ENCODE measurements at places on chromosomes 2 and 18.

DNA sequence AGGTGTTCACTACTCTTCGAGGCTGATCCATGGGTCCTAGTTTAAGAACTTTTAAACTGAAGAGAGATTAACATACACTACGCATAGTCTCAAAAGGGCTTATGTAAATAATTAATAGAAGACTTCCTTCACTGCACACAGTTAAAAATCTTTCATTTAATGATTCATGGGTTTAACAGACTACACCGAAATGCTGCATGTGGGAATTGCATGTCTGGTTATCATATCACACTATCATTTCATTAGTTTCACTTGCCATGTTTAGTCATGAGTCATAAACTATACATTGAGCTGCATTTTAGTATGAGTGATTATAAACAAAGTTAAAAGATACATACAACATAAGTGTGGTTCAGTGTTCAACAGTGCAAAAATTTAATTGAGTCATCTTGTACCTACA, 31.2 kb downstream of the GLS start:
- no peak for DNase-seq

GRCh38 chr2:149399934-149400615, 69.7 kb downstream of the LYPD6 start:
- DNase-seq = no peak

DNA sequence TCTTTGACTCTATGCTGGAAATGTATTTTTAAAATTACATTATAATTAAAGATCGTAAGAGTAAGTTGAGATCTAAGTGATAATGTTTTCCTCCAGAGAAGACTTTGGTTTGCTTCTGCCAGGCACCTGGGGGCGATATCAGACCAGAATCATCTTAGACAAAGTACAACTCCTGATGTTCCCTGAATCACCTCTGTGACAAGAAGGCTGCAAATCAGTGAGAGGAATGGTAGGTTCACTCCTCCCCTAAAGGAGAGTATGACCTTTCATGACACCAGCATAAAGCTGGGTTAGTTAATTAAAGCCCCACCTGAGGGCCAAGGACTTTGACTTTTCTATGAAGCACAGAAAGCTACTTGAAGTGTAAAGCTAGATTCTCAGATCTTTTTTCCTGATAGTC, 114.4 kb upstream of the DTNA start:
- DNase-seq = no peak

DNA sequence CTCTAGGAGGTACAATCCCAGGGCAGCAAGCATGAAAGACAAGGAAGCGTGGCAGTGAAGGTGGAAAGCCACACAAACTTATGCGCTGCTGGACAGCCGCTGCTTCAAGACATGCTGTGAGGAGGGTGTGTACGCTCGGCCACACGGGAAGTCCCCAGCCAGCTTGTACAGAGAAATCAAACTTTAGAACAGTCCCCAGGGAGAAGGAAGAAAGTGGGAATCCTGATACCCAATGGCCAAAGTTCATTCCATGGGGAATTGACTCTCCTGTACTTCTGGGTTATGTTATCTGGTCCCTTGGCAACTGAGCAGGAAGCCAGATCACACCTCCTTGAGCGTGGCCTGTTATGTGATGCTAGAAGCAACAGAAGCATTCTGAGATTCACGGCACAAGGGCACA, 86.1 kb upstream of the BOD1L2 start:
- DNase-seq = no peak

DNA sequence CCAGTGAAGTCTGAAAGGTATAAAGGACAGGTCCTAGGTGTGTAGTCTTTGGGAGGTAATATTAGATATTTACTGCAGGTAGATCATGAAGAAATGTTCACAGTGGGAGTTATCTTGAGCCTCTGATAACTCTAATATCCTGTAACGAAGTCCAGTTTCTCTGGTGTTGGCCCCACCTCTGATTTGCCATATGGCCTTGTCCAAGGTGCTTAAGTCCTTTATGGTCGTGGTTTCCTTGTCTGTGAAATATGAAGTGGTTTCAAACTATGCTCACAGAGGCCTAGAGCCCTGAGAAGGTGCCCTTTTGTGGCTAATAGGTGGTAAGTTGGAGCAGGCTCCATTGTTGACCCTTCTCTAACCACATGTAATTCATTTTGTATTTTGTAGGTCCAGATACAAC, 190.7 kb downstream of the ICOS start:
- DNase-seq = no peak

GRCh38 chr2:65528241-65528574, 95.8 kb upstream of the SPRED2 start:
- no peak for DNase-seq

DNA sequence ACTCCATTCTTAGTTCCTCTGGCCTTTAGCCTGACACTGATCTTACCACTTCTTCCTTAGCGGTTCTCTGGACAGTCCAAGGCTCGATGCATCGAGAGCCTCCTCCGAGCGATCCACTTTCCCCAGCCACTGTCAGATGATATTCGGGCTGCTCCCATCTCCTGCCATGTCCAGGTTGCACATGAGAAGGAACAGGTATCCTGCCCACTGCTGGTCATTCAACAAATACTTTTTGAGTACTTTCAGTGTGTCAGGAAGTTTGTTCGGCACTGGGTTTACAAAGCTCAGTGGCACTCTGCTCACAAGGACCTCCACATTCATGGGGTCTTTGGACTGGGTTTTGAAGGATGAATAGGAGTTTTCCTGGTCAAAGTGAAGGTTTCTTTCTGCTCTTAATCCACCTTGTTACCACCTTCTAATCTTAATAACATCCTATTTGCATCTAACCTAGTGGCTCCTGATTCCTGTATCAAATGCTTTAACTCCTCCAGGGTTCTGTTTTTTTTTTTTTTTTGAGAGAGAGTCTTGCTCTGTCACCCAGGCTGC, 25.8 kb downstream of the GCKR start:
- no peak for DNase-seq

DNA sequence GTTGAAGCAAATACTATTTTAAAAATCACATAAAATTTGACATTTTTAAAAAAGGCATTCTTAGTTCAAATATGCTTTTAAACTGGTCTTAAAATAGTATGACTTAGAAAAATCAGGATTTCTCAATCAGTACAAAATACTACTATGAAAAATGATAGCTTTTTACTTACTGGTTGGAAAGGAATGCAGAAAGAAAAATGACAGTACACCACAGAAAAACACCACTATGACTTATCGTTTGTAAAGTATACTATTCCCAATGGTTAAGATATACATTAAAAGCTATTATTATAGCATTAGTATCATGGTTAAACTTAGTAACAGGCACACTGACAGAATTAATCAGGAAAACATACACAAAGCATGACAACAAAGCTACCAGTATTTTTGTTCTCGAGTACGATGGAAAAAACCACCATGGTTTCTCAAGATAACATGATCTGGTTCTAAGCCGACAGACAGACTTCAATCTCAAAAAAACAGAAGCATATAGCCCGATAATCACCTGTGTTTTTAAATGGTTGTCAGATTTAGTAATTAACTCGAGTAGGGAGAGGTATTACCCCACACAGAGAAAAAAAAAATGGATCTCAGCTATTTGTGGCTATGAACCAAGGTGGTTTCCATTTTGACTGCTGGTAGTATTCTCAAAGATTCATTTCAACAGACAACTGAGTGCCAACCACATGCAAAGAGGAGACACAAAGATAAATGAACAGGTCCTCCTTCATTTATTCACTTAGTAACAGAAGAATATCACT, 39.1 kb downstream of the CUL3 start:
- DNase-seq = no peak

DNA sequence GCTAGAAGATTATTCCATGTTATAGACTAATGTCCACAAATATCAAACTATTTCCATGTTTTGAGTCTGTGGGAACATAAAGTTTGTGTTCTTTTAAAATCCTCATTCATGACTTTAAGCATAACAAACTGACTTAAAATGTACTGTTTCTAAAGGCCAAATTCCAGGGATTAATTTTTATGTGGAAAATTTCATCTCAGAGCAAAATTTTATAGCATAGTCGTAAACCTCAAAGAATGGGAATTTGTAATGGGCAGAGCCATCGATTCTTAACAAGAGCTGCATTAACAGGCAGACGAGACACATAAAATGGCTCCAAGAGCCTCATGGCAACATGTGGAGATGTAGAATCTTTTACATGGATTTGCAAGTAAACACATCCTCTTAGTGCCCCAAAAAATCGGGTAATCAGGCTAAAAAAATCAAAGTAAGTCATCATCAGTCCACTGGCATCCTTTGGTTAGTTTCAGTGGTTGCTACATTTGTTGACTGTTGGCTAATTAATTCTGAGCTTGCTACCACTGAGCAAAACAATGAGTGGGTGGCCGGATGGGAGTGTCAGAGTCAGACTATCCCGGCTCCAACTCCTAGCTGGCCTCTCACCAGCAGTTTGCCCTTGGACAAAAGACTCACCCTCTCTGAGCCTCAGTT, 119.6 kb downstream of the FAM210A start:
- no peak for DNase-seq

Measured in cerebellar cortex (tissue), 1 donor.